GM23338 (cell line): ENCODE measurements at places on chromosomes 1 and 21. TPM values are rescaled to one million over a fixed set of nuclear protein-coding genes. Genes with fewer than 3 reads are reported as not detected.

- H3K36me3 ChIP-seq, result no peaks in the 10 kb centered on the region
- no peaks in the 10 kb centered on the region for H3K4me1 ChIP-seq
- no peak overlapping the region for H3K4me3 ChIP-seq
- no peak for DNase-seq
- H3K27me3 ChIP-seq, result no peaks in the 10 kb centered on the region
Measured at GRCh38 chr1:77539519-77540142, 142.8 kb downstream of the ZZZ3 start.

- no peaks in the 10 kb centered on the region for H3K27me3 ChIP-seq
- H3K4me3 ChIP-seq, result peak overlapping the region; percentile 22; the same call in 1 of the 2 replicates
- H3K27ac ChIP-seq, result peak overlapping the region; percentile 97
- H3K4me1 ChIP-seq, result peaks cover 50% of the 10 kb centered on the region
- no peaks in the 10 kb centered on the region; the same call in 1 of the 2 replicates for H3K36me3 ChIP-seq
Measured at GRCh38 chr1:2279817-2280216, 51.7 kb downstream of the SKI start.

The MYOG gene
- not detected in 2 replicates for total RNA-seq

DNA sequence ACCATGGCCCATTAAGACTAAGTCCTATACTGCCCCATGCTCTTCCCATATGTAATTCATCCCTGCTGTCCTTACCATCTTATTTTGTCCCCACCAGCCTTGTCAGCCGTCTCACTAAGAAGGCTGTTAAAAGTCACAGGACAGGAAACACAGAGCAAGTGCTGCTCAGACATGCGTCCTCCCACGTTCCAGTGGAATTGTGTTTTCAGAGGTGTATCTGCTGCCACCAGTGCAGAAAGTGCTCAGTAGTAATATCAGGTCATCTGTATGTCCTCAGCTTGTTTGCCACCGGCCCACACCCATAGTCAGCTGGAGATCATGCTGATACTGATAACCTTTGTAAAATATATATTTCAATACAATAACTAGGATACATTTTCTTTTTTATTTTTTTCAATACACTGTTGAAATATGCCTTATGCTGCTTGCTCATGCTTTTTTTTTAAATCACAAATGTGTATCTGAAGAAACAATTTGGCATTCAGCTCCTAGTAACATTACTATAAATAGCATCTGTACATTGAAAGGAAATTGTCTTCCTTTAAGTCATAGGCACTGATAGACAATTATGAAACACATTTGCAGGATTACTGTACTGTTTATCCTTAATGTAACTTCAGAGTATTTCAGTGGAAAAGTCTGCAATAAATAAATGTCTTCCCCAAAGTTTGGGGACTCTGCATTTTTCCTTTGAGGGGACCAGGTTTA, 156.9 kb downstream of the EDEM3 start:
- H3K27ac ChIP-seq, result no peak overlapping the region
- no peak for DNase-seq
- no peaks in the 10 kb centered on the region for H3K36me3 ChIP-seq
- H3K27me3 ChIP-seq, result no peaks in the 10 kb centered on the region

DNA sequence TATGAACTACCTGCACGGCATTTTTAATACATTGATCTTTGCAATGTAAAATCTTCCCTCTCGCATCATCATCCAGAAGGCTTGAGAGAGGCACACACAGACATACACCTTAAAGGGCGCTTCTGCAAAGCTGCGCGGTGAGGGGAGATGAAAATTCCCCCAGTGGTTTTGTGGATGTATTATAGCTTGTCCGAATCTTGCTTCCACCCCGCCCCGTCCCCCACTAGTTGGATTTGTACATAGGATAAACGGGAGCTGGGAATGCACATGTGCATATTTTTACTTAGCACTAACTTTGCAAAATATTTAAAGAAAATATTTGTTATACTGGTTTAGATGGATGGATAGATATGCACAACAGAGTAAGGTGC, 542 bp upstream of the ASTN1 start:
- peak overlapping the region; percentile 96 for H3K4me3 ChIP-seq
- DNase-seq, result no peak
- no peak overlapping the region for H3K27ac ChIP-seq

- H3K4me1 ChIP-seq, result peaks cover 18% of the 10 kb centered on the region; the same call in 1 of the 2 replicates
- H3K4me3 ChIP-seq, result no peak overlapping the region
- H3K27ac ChIP-seq, result no peak overlapping the region; the same call in 1 of the 2 replicates
- DNase-seq, result peak; percentile 39
Measured at GRCh38 chr1:231666220-231666936, 39.8 kb downstream of the DISC1 start.

The LCE2B gene
- total RNA-seq, result not detected in 2 replicates

GRCh38 chr21:45590246-45590725, 48.0 kb upstream of the SLC19A1 start:
- H3K27me3 ChIP-seq, result peaks cover 28% of the 10 kb centered on the region
- peak; percentile 83 for DNase-seq

DNA sequence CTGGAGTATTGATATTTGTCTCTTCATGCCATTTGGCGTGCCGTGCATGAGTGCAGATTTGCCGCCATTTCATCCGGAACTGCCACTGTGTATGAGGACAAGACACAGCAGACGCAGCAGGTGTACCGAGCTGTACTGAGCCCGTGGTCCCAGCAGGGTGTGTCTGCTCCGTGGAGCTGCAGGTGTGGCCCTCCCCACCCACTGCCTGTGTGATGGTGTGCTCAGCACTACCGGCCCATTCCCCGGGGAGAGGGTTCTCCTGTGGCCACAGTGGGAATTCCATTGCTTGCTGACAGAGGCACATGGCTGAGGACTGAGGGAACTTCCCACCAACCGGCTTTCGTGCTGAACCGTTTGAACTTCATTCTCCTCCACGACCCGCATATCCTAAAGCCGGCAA, 34.3 kb upstream of the COL6A1 start:
- H3K27ac ChIP-seq, result no peak overlapping the region
- no peaks in the 10 kb centered on the region for H3K36me3 ChIP-seq
- H3K27me3 ChIP-seq, result no peaks in the 10 kb centered on the region

DNA sequence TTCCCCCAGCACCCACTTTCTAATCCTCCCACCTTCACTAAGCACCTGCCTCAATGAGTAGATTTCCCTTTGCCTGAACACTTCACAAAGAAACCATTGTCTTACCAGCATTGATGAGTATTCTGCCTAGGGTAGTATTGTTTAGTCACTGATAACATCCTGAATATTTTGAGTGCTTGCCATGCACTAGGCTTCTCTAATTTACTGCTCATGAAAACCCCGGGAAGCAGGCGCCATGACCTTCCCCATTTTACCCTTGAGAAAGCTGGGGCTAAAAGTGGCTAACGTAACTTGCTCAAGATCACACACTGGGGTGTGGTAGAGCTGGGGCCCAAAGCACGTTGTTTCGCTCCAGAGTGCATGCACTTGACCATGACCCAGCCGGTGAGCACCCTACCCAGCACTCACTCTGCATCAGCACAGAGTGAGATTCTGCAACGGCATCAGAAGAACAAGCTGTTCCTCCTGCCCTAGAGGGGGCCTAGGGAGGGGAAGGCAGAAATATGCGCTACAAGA, 10.6 kb upstream of the F3 start:
- no peaks in the 10 kb centered on the region for H3K36me3 ChIP-seq
- H3K4me3 ChIP-seq, result no peak overlapping the region
- H3K27ac ChIP-seq, result no peak overlapping the region
- H3K27me3 ChIP-seq, result no peaks in the 10 kb centered on the region
- peak; percentile 16 for DNase-seq

DNA sequence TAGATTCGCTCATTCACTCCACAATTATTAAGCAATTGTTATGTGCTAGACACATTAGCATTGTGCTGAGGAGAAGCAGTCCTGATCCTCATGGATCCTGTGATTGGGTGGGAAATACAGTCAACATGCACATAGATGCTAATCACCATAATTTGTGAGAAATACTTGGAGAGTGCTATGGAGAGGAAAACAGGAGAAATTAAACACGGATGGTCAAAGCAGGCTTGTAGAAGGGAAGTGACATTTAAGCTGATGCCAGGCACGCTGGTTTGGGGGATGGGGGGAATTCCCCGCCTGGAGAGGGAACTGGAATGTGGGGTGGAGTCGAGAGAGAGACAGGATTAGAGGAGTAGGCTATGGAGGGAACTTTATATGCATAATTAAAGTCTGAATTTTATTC, 52.2 kb upstream of the L1TD1 start:
- no peak overlapping the region for H3K27ac ChIP-seq
- H3K27me3 ChIP-seq, result no peaks in the 10 kb centered on the region
- H3K36me3 ChIP-seq, result no peaks in the 10 kb centered on the region
- peaks cover 11% of the 10 kb centered on the region for H3K4me1 ChIP-seq

GRCh38 chr1:40606978-40607377, 58.5 kb downstream of the RIMS3 start:
- no peaks in the 10 kb centered on the region for H3K36me3 ChIP-seq
- no peak for DNase-seq
- H3K27me3 ChIP-seq, result no peaks in the 10 kb centered on the region

DNA sequence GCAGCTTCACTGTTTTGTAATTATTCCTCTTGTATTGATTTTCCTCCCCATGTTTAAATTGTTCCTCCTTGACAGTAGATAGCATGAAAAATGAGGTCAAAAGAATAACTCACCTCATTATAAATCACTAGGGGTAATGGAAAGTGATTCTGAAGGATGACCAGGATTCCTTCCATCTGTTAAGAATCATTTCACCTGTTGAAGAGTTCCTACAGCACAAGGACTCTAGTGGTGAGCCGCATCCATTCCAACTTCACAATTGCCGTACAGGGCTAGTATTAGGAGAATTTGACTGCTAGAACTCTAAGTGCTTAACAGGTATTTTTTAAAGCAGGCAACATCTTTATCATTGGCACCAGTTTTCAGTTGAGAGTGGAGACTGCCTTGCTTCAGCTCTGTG, 13.7 kb downstream of the PPP1R12B start:
- H3K4me1 ChIP-seq, result peaks cover 58% of the 10 kb centered on the region
- no peaks in the 10 kb centered on the region for H3K27me3 ChIP-seq
- peak overlapping the region; percentile 78 for H3K27ac ChIP-seq
- H3K36me3 ChIP-seq, result no peaks in the 10 kb centered on the region

The PRUNE1 gene
- total RNA-seq, result 23.7 and 33.2 TPM in 2 replicates

- peak overlapping the region; percentile 86 for H3K4me3 ChIP-seq
- peaks cover 34% of the 10 kb centered on the region for H3K4me1 ChIP-seq
- peaks cover 30% of the 10 kb centered on the region for H3K27me3 ChIP-seq
- peak overlapping the region; percentile 51; the same call in 1 of the 2 replicates for H3K27ac ChIP-seq
- peak; percentile 43 for DNase-seq
- no peaks in the 10 kb centered on the region; the same call in 1 of the 2 replicates for H3K36me3 ChIP-seq
Measured at GRCh38 chr1:9690440-9691107, 39.0 kb downstream of the PIK3CD start.

GRCh38 chr1:61533546-61533945, 191.4 kb downstream of the TM2D1 start:
- no peaks in the 10 kb centered on the region for H3K36me3 ChIP-seq
- H3K27ac ChIP-seq, result no peak overlapping the region
- no peaks in the 10 kb centered on the region for H3K27me3 ChIP-seq
- DNase-seq, result no peak
- H3K4me1 ChIP-seq, result peaks cover 9% of the 10 kb centered on the region

- H3K27ac ChIP-seq, result no peak overlapping the region
- peaks cover 5% of the 10 kb centered on the region for H3K4me1 ChIP-seq
- H3K4me3 ChIP-seq, result no peak overlapping the region
- DNase-seq, result no peak
- H3K36me3 ChIP-seq, result peaks cover 4% of the 10 kb centered on the region; the same call in 1 of the 2 replicates
Measured at GRCh38 chr1:198400063-198400462, 140.4 kb downstream of the ATP6V1G3 start.

GRCh38 chr1:232486454-232487207, 143.3 kb downstream of the SIPA1L2 start:
- no peak overlapping the region for H3K4me3 ChIP-seq
- no peak overlapping the region for H3K27ac ChIP-seq
- peaks cover 4% of the 10 kb centered on the region; the same call in 1 of the 2 replicates for H3K4me1 ChIP-seq
- H3K27me3 ChIP-seq, result no peaks in the 10 kb centered on the region
- no peaks in the 10 kb centered on the region for H3K36me3 ChIP-seq

DNA sequence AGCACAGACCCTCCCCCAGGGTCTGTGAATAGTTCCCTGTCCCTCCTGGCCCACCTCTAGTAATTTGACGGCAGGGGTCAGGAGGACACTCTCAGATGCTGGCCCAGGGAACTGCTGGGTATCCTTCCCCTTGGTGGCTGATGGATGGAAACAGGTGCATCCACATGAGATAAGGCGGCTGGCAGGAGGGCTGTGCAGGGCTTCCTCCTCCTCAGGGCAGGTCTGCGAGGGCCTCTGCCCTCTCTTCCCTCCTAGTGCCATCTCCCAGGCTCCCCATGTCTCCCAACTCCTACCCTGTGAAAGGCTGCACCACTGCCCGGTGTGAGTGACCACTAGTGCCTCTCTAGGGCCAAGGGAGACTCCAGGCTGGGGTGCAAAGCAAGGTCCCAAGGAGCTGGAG, 123.9 kb downstream of the GLIS1 start:
- H3K4me1 ChIP-seq, result no peaks in the 10 kb centered on the region
- no peaks in the 10 kb centered on the region for H3K27me3 ChIP-seq

The TPTE gene
- total RNA-seq, result not detected in 2 replicates

- H3K4me1 ChIP-seq, result peaks cover 15% of the 10 kb centered on the region
- DNase-seq, result no peak
- H3K4me3 ChIP-seq, result no peak overlapping the region
- H3K27me3 ChIP-seq, result no peaks in the 10 kb centered on the region
Measured at GRCh38 chr1:117359561-117360289, 7.5 kb upstream of the MAN1A2 start.

The XCL1 gene
- not detected in 2 replicates for total RNA-seq

DNA sequence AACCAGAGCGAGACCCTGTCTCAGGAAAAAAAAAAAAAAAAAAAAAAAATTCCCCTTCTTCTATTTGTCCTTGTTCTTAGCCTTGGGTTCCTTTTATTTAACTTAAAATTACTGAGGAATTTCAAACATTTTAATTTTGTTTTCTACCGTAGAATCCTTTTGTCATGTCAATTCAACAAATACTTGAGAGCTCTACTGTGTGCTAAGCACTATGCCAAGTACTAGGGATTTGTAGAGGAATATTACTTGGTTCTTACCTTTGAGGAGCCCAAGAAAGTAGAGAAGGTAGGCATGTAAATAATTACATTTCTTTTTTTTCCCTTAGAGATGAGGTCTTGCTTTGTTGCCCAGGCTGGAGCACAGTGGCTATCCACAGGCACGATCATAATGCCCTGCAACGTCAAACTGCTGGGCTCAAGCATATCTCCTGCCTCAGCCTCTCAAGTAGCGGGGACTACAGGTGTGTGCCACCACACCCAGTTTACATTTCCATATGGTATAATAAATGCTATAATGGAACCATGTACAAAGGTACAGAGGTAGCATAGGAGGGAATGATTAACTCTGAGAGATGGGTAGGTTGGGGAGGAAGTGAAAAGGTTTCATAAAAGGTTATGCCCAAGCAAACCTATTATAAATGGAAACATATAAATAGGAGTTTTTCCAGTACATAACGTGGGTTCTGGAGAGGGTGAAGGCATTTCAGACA, 104.0 kb downstream of the ATG4C start:
- no peak overlapping the region for H3K4me3 ChIP-seq
- peak; percentile 49 for DNase-seq
- H3K36me3 ChIP-seq, result no peaks in the 10 kb centered on the region

The DISC1 gene
- 6.5 TPM in 2 replicates for total RNA-seq
